ENCODE measurements at places on chromosomes 1 and 21.

GRCh38 chr1:36177589-36178431 is 21.9 kb downstream of the MAP7D1 start:
- DNase-seq: no peak

GRCh38 chr1:23559985-23560741 is 862 bp upstream of the ID3 start:
- no peak for DNase-seq

DNA sequence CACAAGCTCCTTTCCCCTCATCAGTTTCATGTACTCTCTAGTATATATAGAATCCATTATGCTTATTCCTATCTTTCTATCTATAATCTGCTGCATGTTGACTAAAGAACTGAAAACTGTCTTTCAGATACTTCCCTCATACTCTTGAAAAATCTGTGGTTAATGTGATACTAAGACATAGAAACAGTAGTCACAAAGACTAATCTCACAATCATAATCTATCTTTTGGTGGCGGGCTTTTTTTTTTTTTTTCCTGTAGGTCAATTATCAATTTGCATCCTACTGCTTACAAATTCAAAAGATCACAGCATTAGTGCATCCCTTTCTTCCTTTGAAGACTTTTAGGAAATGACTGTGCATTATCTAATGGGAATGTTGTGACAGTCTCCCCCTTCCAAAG is 4.7 kb downstream of the UBR4 start:
- DNase-seq: no peak

DNA sequence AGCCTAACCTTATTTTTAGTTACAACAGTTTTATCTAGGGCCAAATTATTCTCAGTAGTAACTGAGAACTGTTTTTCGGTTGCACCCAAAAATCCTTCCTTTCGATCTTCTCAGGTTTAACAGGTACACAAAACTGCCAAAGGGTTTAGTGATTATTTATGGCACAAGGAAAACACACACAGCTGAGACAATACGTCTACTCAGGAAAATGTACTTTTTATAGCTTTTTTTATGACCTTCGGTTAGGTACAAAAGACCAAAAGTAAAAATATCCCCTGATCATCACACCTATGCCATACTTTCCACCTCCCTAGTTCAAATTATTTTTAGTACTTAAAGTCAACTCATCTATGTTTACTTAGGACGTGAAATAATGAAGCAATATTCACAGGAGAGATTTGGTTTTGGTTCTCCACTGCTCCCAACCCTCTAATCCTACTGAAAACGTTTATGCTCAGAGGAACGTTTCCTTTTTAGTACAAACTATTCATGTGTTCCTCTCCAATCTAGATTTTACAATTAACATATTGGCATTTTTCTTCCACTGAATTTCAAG is 48.7 kb downstream of the TTLL7 start:
- DNase-seq: no peak

GRCh38 chr1:18032172-18032859 is 75.3 kb upstream of the IGSF21 start:
- DNase-seq: no peak

DNA sequence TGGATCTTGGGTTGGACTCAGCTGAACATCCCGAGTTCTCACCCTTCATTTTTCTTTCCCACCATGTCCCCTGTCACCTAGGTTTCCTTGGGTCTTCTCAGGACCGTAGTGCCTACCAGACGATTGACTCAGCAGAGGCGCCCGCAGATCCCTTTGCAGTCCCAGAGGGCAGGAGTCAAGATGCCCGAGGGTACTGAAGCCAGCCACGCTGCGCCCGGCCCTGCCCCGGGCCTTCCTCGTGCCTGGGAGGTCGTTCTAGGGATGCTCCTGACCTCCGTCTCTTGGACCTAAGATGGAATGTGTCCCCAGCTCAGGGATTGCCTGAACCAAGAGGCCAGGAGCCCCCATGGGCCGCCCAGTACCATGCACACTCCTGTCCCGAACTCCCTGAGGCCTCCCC is 12.0 kb upstream of the C1orf167 start:
- DNase-seq: no peak

GRCh38 chr1:22101995-22102394 is 40.9 kb downstream of the WNT4 start:
- no peak for DNase-seq
